Nephron progenitor cell (in vitro differentiated cells): ENCODE measurements at places on chromosomes 5 and 9.

DNA sequence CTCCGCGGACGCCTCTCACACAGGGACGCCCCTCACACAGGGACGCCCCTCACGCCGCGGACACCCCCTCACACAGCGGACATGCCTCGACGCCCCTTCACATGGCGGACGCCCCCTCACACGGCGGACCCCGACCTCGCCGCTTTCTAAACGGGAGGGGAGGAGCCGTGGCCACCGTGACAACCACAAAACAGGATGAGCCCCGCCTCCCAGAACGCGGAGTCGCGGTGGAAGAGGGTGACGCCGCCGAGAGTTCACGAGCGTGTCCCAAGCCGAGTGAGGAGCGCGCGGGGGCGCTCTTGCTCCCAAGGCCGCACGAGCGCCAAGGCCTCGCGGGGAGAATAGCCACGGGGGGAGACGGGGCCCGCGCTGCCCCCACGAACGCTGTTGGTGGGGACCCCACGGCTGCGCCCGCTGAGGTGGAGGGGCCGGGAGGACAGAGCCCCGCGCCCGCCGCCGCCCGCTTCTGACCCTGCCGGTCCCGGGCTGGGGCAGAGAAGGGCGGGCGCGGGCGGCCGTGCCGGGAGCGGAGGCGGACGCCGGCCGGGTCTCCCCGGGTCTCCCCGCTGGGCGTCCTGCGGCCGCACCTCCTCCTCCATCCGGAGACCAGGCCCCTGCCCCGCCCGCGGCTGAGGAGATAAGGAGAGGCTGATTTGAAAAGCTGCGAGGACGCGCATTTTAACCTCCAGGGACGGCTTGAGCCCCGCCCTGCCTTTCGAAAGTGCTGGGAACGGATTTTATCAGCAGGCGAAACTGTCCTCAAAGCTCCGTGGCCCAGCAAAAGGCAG, 3.9 kb upstream of the NKD2 start:
- H3K27me3 ChIP-seq, result peaks cover 54% of the 10 kb centered on the region
- H3K4me1 ChIP-seq, result peaks cover 15% of the 10 kb centered on the region
- H3K36me3 ChIP-seq, result no peaks in the 10 kb centered on the region
- H3K27ac ChIP-seq, result no peak overlapping the region
- peak overlapping the region; percentile 73 for H3K4me3 ChIP-seq
- peak; percentile 77 for DNase-seq

- H3K36me3 ChIP-seq, result no peaks in the 10 kb centered on the region
- H3K4me3 ChIP-seq, result no peak overlapping the region
- H3K4me1 ChIP-seq, result peaks cover 17% of the 10 kb centered on the region
- DNase-seq, result no peak
- no peak overlapping the region for H3K27ac ChIP-seq
These were observed 11.6 kb upstream of the FAM169A start for GRCh38 chr5:74877624-74878304.

- H3K4me1 ChIP-seq, result peaks cover 27% of the 10 kb centered on the region
- DNase-seq, result no peak
- H3K36me3 ChIP-seq, result no peaks in the 10 kb centered on the region
These were observed 502.8 kb downstream of the BNC2 start for GRCh38 chr9:16367605-16368231.

GRCh38 chr5:127938746-127939145, 144.8 kb upstream of the SLC12A2 start:
- H3K27ac ChIP-seq, result no peak overlapping the region
- no peaks in the 10 kb centered on the region for H3K36me3 ChIP-seq
- DNase-seq, result no peak
- no peak overlapping the region for H3K4me3 ChIP-seq
- peaks cover 6% of the 10 kb centered on the region for H3K27me3 ChIP-seq
- H3K4me1 ChIP-seq, result peaks cover 47% of the 10 kb centered on the region

DNA sequence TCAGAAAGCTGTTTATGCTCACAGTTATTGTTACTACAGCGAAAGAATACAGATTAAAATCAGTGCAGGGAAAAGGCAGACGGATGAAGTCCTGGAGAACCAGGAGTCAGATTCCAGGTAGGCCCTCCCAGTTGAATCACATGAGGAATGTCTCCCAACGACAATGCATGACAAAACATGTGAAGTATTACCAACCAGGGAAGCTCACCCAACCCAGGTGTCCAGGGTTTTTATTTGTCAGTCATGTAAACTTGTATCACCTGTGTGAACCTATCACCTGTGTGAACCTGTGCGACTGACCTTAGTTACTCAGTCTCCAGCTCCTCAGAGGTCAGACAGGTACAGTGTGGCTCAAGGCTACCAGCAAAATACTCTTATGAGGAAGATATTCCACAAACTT, 63.9 kb downstream of the KIAA1958 start:
- H3K4me1 ChIP-seq, result peaks cover 23% of the 10 kb centered on the region
- peaks cover 32% of the 10 kb centered on the region for H3K36me3 ChIP-seq
- DNase-seq, result no peak
- H3K27me3 ChIP-seq, result no peaks in the 10 kb centered on the region
- no peak overlapping the region for H3K27ac ChIP-seq
- no peak overlapping the region for H3K4me3 ChIP-seq

- no peak overlapping the region for H3K4me3 ChIP-seq
- H3K4me1 ChIP-seq, result peaks cover 11% of the 10 kb centered on the region
- H3K36me3 ChIP-seq, result no peaks in the 10 kb centered on the region
- peaks cover 24% of the 10 kb centered on the region for H3K27me3 ChIP-seq
- no peak overlapping the region for H3K27ac ChIP-seq
- DNase-seq, result no peak
These were observed 10.3 kb upstream of the FCN2 start for GRCh38 chr9:134870301-134870694.

DNA sequence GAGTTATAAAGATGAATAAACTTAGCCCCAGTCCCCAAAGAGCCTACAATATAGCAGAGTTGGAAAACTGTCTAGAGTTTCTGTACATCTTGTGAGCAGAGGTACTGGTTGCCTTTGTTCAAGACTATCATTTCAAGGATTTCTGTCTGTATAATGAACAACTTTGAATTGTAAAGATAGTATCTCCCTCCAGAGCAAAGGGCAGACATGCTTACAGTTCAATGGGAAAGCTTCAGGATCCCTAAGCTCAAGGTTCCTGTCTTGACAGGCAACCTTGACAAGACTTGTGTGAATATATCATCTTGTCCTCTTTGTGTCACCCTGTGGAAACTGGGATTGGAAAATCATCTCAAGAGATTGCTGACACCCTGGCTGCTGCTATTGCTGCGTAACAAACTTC, 242.8 kb upstream of the VLDLR start:
- no peak overlapping the region for H3K27ac ChIP-seq
- peaks cover under 1% of the 10 kb centered on the region for H3K36me3 ChIP-seq
- DNase-seq, result no peak
- no peaks in the 10 kb centered on the region for H3K4me1 ChIP-seq

GRCh38 chr5:96048763-96049162, 87.1 kb upstream of the ELL2 start:
- H3K27me3 ChIP-seq, result no peaks in the 10 kb centered on the region
- no peaks in the 10 kb centered on the region for H3K4me1 ChIP-seq
- no peak overlapping the region for H3K27ac ChIP-seq
- DNase-seq, result peak; percentile 30
- H3K36me3 ChIP-seq, result peaks cover 5% of the 10 kb centered on the region

DNA sequence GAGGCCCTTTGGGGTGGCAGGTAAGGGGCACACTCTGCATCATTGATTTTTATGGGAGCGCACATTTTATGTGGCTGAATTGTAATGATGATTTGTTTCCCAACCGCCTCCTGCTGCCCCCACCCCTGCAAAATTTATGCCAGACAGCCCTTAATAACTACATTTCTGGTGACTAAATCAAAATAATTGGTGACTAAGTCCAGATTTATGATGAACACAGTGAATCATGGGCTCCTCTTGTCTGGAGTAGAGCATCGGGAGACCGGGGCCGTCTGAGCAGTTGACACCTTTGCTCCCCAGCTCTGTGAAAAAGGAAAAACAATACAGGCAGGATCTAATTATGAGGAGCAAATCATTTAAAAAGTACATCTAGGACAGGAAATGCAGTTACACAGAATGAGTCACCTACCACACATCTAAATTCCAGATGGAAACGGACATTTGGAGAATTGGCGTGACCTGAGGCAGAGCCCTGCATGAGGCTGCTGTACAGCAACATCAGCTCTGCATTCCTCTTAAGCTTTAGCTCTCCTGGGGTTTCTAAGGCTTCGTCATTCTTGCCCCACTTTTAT, 58.9 kb downstream of the DOCK2 start:
- H3K27me3 ChIP-seq, result peaks cover 33% of the 10 kb centered on the region
- H3K27ac ChIP-seq, result no peak overlapping the region
- H3K4me3 ChIP-seq, result no peak overlapping the region
- H3K36me3 ChIP-seq, result no peaks in the 10 kb centered on the region
- no peak for DNase-seq
